ENCODE measurements at places on chromosomes 12 and 14.

DNA sequence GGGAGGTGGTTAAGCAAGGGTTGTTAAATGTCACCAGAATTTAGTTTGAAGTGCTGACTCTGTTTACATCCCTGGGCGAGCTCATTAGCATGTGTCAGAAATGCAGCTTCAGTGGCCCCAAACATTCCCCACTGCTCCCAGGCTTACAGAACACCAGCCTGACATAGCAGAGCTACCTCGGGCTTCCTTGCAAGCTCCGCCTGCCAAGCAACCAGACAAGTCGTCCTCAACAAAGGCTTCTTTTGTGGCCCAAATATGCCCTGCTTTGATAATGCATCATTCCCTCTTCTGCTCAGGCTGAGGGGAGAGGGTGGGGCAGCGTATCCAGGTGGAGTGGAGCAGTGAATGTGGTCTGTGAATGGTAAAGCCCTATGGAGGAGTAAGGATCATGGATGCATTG is 28.0 kb downstream of the ERH start:
- no peak for DNase-seq

DNA sequence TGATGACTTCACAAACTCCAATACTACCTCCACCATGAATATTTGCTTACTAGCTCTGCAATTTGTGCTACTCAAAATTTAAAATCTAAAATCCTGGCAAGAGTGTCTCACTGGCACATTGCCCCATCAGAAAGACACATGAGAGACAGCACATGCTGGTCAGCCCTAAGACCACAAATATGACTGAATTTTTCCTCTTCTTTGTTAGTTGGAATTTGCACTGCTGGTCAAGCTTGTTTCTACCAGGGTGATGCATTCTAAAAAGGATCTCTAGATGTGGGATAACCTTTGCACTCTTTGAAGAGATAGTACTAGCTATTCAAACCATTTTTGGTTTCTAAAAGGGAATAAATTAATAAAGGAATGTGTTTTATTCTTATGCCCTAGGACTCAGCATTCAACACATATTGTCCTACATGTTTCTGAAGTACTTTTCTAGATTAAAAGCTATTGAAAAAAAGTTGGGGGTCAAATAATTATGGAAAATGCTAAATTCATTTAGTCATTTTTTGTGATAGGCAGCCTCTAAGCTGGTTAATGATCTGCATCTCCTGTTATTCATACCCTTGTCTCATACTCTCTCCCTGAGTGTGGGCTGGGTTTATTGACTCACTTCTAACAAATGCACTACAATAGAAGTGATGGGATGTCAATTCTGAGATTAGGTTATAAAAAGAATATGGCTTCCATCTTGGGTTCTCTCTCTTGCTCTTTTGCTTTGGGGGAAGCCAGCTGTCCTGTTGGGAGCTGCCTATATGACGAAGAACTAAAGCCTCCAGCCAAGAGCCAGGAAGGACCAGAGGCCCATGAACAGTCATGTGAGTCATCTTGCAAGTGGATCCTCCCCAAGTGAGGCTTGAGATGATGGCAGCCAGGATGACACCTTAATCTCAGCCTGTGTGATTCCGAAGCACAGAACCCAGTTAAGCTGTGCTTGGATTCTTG is 211.5 kb upstream of the CRY1 start:
- no peak for DNase-seq

GRCh38 chr12:56863789-56864188 is 70.4 kb downstream of the SDR9C7 start:
- no peak for DNase-seq

GRCh38 chr12:124655048-124655697 is 87.8 kb upstream of the NCOR2 start:
- DNase-seq: peak; percentile 51

GRCh38 chr12:19970116-19970515 is 398.2 kb upstream of the PDE3A start:
- no peak for DNase-seq

GRCh38 chr12:82474181-82474797 is 116.0 kb downstream of the METTL25 start:
- no peak for DNase-seq

GRCh38 chr12:1797991-1798640 is 22.2 kb upstream of the LRTM2 start:
- no peak for DNase-seq

- no peak for DNase-seq
These were observed 140.8 kb downstream of the ERC1 start for GRCh38 chr12:1131811-1132224.

GRCh38 chr14:39977198-39977597 is 545.0 kb upstream of the FBXO33 start:
- peak; percentile 34 for DNase-seq

- peak; percentile 26 for DNase-seq
These were observed 3.3 kb downstream of the FLRT2 start for GRCh38 chr14:85533023-85533860.

DNA sequence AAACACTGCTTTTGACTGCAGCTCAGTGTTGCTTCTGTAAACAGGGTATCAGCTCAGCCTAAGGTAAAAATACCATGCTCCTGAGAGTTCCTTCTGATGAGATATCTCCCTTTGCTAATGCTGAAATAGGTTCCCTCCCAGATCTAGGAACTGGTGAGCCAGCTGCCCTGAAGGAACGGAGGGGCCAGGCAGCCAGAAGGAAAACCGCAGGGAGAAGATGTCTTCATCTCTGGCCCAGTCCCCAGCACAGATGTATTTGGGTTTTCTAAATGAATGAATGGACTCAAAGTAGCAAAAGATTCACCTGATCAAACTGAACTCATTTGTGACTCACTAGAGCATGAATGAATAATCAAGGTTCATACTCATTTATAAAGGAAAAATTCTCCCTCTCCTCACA is 247.8 kb downstream of the MSRB3 start:
- DNase-seq: no peak

- DNase-seq: no peak
These were observed 143.4 kb upstream of the C14orf180 start for GRCh38 chr14:104436047-104436591.

DNA sequence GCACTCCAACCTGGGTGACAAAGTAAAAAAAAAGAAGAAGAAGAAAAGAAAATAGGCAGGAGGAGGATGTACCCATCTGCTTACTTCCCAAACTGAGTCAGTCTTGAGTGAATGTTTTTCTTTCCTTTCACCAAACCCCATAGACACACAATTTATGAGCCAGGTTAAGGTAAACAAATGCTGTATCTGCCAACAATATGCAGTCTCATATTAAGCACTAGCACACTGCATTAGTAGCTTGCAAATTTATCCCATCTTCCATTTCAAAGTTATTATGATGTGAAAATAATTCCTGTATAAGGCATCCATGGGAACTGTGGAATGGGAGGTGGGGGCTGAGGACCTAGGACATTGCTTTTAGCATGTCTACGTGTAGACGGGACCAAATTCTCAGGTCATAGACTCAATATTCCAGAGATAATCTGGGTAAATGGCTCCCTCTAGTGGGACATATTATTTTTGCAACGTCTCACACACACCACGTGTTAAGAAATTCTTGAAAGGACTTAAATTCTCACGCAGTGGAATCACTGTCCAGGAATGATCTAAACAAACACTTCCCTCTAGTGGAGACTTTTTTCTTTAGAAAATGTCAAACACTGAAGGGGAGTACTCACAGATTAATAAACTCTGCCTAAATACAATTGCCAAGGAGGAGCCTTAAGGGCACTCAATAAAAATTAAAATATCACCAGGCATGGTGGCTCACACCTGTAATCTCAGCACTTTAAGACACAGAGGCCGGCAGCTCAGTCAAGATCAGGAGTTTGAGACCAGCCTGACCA is 17.1 kb upstream of the OR10P1 start:
- DNase-seq: peak; percentile 48

DNA sequence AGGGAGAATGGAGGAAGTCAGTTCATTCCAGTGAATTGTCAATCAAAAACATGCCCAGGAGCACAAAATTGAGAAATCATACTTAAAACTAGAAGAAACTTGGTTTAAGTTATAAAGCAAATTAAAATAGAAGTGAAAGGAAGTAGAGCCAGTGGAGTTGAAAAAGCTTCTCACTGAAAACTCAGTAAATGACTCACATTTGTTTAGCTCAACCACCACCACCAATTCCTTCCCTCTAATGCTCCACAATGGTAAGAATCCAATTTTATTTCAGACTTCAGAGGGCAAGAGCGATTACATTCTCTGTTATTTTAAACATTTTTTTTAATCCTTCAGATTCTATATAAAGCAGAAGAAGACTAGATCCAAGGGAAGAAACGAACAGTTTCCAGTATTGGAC is 19.4 kb downstream of the UTP20 start:
- no peak for DNase-seq

DNA sequence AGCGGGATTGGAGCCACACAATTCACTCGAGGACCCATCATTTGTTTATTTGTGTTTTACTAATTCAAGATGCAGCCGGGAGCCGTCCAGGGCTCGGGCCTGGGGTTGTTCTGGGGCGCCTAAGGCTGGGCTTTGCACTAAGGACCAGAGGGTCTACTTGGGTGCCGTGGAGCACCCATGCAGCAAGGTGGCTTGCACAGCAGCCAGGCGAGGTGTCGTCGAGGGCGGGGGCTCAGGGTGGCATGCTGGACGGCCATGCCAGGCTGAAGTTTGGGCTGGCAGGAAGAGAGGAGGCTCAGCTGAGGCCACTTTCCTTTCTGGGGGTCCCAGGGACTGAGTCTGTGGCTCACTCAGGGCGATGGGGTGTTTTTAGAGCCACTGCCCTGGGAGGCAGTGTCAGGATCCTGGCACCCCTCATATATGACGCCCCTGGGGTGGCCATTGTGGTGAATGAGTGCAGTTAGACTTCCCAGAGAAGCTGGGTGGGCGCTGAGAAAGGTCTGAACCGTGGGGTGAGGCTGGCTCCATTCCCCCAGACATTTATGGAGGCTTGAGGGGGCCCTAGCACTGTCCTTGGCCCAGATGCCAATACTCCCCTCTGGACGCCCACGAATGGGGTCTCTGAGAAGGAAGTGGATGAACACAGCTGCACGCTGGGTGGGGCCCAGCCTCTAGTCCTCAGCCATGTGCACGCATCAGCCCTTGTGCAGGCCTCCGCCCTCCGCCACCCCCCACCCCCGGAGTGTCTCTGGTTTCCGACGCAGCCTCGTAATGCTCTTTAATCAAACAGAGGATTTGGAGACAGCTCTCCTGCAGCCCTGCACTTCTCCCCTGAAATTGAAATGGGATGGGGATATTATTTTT is 11.3 kb downstream of the MEG3 start:
- no peak for DNase-seq

DNA sequence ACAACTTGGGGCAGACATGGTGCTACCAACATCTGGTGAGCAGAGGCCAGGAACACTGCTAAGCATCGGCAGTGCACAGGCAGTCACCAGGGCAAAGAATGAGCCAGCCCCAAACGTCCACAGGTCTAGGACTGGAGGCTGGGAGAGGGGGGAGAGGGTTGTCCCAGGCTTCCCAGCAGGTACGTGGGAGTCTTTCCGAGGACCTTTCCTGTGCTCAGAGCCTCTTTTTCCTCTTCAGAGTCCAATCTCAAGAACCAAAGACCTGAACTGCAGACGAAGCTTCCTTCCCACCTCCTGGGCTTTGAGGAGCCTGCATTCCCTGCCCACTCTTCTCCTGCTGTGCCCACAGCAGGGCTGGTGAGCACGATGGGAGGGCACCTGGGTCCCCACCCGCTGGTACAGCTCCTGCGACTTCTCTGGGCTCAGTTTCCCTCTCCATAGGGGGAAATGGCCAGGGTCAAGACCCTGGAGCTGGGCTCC is 48.7 kb downstream of the DLK1 start:
- no peak for DNase-seq

GRCh38 chr12:109052097-109052413 is 321 bp upstream of the USP30 start:
- DNase-seq: no peak

DNA sequence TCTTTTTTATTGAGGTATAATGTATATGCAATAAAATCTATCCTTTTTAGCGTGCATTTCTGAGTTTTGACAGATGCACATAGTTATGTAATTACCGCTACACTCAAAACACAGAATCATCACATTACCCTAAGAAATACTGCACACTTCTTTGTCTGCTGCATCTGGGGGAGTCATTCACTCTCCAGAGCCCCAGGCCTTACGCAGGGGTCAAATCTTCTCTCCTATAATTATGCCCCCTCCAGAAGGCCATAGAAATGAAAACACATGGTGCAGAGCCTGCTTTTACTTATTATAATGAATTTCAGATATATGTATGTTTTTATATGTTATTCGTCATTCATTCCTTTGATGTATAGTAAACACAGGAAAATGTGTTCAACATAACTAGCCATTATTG is 296.5 kb upstream of the TMEM132C start:
- DNase-seq: no peak

DNA sequence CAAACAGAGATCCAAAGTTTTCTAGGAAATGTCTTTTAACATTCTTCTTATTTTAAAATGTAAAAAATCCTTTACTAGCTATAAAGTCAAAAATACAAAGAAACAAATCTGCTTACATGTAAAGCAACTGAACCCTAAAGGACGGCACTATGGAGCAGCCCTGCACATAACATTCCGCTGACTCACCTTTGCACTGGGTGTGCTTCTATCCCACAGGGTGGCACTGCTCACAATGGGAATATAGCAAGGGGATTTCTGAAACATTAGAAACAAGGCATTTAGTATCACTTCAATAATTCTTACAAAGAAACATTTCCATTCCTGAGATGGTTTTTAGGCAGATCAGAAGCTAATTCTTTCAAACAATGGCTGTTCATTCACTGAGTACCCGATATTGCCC is 94.3 kb downstream of the C12orf42 start:
- peak; percentile 60 for DNase-seq

DNA sequence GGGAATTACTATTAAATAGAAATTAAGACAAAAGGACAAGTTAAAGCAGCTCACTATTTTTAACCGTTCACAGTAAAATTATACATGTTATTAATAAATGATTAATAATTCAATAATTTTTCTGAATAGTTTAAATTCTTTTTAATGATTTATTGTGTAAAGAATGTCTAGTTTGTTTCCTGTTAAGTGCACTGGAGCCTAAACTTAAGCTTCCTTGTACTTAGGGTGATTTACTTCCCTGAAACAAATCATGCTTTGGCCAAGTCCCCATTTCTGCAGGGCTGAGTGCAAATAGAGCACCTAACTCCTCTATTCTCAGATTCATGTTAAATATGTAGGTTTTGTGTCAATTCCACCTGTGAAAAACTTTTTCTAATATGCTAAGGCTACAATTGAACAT is 188.9 kb upstream of the PDZRN4 start:
- no peak for DNase-seq

DNA sequence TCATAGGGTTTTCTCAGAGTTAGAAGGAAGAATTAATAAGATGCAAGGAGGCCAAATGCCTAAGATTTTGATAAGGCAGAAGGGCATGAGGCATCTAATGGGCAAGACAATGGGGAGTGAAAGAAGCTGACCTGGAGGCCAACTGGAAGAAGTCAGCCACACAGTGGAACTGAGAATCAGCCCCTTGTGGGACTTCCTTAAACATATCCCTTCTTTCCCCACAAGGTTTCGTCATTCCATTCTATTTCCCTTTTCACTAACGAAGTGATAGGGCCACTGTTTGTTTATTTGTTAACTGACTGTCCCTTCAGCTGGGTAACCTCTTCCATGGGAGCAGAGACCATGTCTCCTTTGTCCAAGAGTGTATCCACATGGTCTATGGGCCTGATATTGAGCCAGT is 86.2 kb downstream of the HELB start:
- DNase-seq: no peak

- no peak for DNase-seq
These were observed 486.2 kb downstream of the NAV3 start for GRCh38 chr12:78316631-78317468.

GRCh38 chr12:81136519-81136918 is 58.6 kb downstream of the ACSS3 start:
- no peak for DNase-seq

- DNase-seq: no peak
These were observed 6.2 kb downstream of the EIF2S3B start for GRCh38 chr12:10511756-10512355.
